ENCODE measurements at places on chromosomes 3 and 15.

- no peak for DNase-seq
Observed at GRCh38 chr15:82178061-82178460, 84.5 kb downstream of the EFL1 start.

DNA sequence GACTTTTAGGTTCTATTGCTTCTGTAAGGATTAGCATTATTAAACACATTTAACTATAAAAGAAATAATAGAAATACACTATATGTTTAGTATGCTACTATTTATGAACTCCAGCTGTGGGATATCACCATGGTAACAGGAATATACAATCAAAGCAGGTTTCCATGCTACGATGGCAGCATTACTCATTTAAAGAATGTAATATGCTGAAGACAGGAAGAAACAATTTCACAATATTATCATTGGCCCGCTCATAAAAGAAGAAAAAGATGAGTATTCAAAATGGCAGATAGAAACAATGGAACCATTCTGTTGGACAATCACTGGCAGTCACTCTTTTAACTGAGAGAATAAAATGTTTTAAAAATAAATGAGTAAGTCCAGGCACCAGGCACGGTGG lies 153.4 kb downstream of the CBLB start:
- DNase-seq: no peak

DNA sequence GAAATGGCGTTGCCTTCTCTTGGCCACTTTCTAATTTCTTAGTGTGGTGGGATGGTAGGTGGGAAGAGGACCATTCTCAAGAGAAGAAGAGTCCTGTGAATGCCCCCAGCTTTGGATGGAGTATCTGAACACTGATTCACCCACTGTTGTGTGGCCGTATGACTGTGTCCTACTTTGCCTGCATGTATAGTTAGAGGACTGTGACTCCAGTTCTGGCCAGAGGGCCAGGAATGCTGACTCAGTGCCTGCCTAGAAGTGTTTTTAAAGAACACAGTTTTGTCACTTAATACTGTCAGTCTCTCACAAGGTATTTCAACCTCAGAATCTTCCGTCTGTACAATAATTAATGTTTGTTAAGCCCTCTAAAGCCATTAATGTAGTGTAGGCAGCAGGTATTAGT lies 2.1 kb downstream of the SEC61A1 start:
- DNase-seq: no peak

- DNase-seq: no peak
Observed at GRCh38 chr3:135224815-135225362, 429.8 kb downstream of the EPHB1 start.

- DNase-seq: no peak
Observed at GRCh38 chr15:42508263-42508690, 12.8 kb downstream of the SNAP23 start.

DNA sequence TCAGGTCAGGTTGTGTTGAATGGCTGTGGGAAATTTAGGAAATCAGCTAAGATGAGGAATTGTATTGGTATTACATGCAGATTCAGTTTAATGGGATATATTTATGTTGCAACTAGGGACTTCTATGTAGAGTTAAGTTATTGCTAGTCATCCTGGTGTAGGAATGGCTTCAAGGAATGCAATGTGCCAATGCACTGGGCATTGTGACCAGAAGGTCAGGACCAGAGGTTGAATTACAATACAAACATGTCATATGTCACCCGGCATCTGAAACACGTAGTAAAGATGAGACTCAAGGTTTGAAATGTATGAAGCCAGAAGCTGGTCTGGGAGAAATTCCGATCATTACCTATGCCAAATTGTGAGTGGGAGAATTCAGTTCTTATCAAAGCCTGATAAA lies 11.7 kb upstream of the GAP43 start:
- DNase-seq: no peak

GRCh38 chr15:95302206-95302605 lies 1028.3 kb upstream of the NR2F2 start:
- DNase-seq: no peak

DNA sequence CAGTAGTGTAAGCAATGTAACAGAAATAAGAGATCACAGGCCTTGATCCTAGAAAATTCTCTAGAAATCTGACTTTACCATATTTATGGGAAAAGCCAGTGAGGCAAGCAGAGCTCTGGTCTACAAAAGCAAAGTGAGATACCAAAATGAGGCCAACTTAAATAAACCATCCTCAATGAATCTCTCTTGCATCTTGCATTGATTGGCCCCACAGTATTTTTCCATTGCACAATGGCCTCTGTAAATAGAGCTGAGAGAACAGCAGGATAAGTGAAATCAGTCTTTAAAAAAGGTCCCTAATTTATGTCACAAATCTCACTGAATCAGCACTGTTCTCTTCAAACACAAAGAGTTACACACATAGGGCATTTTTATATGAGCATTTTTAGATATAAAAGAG lies 8.9 kb downstream of the CFAP20DC start:
- no peak for DNase-seq

GRCh38 chr3:102354818-102355515 lies 79.8 kb upstream of the ZPLD1 start:
- no peak for DNase-seq

DNA sequence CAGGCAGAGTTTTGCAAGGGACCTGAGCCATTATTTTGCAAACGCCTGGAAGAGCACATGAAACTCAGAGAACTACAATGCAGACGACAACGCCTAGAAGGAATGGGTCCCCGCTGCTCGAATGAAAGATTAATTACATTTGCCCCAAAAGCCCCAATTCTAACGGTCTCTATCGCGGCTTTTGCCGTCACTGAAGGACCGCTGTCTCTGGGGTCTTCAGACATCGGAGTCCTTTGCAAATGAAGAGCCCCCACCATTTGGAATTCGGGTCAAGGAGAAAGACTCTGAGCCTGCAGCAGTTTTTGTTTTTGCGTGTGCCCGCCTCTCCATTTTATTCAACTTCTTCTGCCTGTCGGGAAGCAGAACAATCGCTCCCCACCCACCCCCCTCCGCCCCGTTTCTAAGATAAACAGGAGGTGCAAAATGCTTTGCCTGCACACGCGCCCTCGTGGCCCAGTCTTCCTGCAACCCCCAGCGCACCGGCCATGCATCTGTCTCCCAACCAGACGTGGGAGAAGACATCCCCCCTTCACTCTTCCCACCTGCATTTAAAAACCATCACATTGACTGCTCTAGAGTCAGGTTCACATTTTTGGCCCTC lies 13.5 kb downstream of the SOX2 start:
- DNase-seq: no peak

DNA sequence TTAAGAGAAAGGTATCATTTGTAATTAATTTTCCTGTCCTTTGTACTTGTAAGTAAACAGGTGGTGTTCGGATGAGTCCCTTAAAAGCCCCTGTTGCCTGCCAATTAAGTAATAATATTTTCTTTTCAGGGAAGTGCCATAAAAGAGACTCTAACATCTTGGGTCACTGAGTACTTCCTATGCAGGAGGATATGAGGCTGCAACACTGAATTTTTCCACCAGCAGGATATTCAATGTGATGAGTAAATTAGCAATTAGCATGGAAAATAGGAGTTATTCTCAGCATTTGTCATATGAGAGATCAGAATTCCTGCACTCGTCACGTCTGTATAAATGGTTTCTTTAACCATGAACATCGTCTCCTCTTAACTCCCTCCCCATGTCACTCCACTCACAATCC lies 45.4 kb downstream of the WWTR1 start:
- no peak for DNase-seq

DNA sequence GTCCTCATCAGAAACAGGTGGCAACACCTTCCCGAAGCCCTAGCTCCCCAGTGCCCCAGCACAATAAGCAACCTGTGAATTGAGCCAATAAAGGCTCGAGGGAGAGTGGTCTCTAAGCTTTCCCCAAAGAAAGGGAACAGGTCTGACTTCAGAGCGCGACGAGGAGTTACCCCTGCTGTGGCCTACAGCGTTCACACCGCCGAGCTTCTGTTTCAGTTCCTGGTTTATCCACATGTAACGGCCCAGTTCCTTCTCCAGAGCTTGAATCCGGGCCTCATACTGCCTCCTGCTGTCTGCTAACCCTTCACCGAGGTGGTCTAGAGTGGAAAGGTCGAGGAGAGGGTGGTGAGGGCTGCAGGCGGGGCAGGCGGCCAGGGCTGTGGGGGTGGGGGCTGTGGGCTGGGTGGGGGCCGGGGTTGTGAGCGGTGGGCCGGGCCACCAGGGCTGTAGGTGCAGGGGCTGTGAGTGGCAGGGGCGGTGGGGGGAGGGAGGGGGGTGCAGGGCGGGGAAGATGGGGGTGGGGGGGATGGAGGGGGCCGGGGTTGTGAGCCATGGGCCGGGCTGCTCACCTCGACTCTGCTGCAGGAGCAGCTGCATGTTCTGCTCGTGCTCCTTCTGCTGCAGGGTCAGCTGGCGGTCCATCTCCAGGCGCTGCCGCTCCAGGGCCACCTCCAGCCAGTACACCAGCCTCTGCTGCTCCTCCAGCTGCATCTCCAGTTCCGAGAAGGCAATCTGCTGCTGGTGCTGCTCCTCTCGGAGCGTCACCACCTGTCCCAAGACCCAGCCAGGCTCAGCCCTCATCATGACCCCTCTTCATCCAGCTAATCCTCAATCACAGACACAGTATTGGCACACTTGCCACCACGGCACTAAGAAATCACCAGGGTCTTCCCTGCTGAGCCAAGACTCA lies 26.2 kb downstream of the KIF7 start:
- DNase-seq: no peak

DNA sequence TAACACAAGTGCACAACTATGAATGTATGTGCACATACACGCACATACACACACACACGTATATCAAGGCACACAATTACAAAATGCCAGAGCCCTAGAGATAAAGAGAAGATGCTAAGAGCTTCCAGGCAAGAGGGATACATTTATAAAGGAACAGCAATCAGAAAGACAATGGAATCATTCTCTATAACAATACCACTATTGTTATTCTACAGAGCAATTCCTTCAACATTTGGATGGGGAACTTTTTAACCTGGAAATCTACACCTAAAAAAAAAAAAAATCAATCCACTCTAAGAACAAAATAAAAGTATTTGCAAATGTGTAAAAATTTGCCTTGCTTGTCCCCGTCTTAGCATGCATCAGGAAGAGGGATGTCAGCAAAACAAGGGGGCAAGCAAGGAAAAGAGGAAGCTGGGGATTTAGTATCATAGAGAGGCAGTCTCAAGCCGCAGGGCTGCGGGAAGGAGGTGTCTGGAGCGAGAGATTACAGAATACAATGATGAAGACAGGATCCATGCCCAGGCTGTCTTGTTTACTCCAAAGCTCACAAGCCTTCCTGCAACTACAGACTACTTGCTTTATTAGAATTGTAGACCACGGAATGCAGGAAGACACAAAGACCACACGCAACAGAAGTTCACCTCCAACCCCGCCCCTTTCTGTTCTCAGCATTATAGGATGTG lies 220.2 kb downstream of the NTRK3 start:
- no peak for DNase-seq

DNA sequence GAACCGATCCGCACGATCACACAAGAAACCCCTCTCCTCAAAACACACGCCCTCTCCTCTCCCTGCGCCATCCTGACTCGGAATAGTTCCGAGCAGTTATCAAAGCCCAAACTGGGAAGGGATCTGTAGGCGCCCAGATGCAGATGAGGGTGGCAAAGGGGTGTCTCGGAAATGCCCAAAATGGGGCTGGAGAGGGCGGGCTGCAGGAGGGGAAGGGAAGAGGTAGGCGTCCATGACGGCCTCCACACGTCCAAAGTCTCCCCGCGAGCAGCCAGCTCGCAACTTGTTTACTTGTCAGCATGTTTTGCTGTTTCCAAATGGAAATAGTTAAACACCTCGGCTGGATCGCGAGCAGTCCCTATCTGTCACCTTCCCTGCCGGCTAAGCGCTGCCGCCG lies 1.5 kb downstream of the NTRK3 start:
- DNase-seq: no peak

GRCh38 chr3:109195815-109196214 lies 59.3 kb downstream of the C3orf85 start:
- DNase-seq: no peak

GRCh38 chr15:48632651-48633050 lies 12.9 kb downstream of the FBN1 start:
- no peak for DNase-seq

DNA sequence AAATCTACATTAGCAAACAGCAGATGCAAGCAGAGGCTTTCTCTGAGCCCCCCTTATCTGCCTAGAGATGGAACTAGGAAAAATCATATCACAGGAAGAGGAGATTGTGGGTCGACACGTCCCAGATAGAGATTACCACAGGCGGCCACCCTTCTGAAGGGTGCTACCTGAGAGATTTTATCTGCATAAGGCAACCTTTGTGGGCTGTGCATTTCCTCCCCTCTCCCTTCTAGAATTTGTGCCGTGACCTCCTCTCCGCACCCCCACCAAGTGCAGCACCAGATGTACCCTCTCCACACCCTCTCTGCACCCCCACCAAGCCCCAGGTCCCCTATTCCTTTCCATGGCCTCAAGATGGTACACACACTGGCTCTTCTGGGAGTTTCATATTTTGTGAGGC lies 27.4 kb downstream of the METTL6 start:
- DNase-seq: no peak

GRCh38 chr3:46386205-46386604 lies 15.5 kb downstream of the CCR5 start:
- no peak for DNase-seq

GRCh38 chr15:100200287-100200880 lies 141.4 kb downstream of the ADAMTS17 start:
- no peak for DNase-seq

- DNase-seq: no peak
Observed at GRCh38 chr3:140019946-140020345, 85.0 kb downstream of the CLSTN2 start.

GRCh38 chr3:31047673-31048072 lies 153.2 kb upstream of the GADL1 start:
- no peak for DNase-seq

- no peak for DNase-seq
Observed at GRCh38 chr15:45790325-45790943, 155.6 kb downstream of the SQOR start.

DNA sequence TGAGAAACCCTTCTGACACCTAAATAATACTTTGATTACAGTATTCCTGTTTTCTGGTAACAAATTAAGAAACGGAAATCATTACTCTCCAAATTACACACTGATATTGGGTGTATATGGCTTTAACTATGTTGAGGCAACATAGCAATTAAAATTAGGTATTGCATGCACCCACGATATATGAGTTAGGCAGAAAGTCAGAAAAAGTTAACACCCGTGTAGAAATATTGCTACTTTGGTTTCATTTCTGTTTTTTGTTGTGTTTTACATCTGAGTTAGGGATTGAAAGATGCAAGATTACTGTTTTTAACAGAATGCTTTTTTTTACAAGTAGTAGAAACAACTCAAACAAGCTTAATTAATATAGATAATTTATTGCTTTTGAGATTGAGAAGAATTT lies 327.8 kb downstream of the GBE1 start:
- no peak for DNase-seq

- DNase-seq: no peak
Observed at GRCh38 chr15:38046257-38047051, 112.0 kb downstream of the TMCO5A start.
